CD14-positive monocyte (primary cell): ENCODE measurements at places on chromosomes 13 and 19. TPM values are rescaled to one million over a fixed set of nuclear protein-coding genes. Genes with fewer than 3 reads are reported as not detected.

The FLT3LG gene
- 6.9 TPM for polyA plus RNA-seq

The ZNF799 gene
- polyA plus RNA-seq: 3.2 TPM

The CACNG7 gene
- not detected for polyA plus RNA-seq

The RASGRP4 gene
- polyA plus RNA-seq: 50.3 TPM
